Mesendoderm (in vitro differentiated cells): ENCODE measurements at places on chromosomes 7 and 10.

- peak; percentile 93 for DNase-seq
These were observed 307.8 kb downstream of the PRPF18 start for GRCh38 chr10:13894412-13895093.

GRCh38 chr10:6198171-6198570, 4.6 kb upstream of the PFKFB3 start:
- no peak for DNase-seq

- DNase-seq, result no peak
These were observed 17.6 kb upstream of the ORAI2 start for GRCh38 chr7:102415685-102416225.

- peak; percentile 9 for DNase-seq
These were observed 97.9 kb downstream of the NKX6-2 start for GRCh38 chr10:132687893-132688579.

DNA sequence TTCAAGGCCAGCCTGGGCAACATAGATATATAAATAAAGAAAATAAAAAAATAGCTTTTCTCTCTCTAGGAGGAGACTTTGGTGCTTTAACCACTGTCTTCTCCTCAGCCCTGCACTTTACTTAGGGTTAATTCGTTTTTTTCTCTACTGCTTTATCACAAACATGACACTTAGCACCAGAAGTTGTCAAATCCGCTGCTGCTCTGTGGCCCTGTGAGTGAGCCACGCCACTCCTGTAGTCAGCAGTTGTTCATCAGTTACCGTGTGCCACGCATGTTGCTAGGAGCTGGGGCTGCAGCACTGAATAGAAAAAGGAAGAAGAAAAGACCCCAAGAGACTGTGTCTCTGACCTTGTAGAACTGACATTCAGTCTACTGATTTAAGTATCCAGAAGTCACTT, 232.6 kb downstream of the CELF2 start:
- no peak for DNase-seq
